ENCODE measurements at places on chromosomes 1 and 21. TPM values are rescaled to one million over a fixed set of nuclear protein-coding genes. Genes with fewer than 3 reads are reported as not detected.

EVA1B gene
- 113 TPM for total RNA-seq

CXADR gene
- total RNA-seq, result 1.5 TPM

LMOD1 gene
- total RNA-seq, result 148 TPM

PTGER3 gene
- 2.2 TPM for total RNA-seq

TENT5C gene
- 6.2 TPM for total RNA-seq

C1orf21 gene
- 59.4 TPM for total RNA-seq

CHI3L2 gene
- total RNA-seq, result 1.1 TPM

DPT gene
- total RNA-seq, result 13.3 TPM

TRPM2 gene
- total RNA-seq, result 2.7 TPM

MCOLN3 gene
- 2.1 TPM for total RNA-seq

NUCKS1 gene
- total RNA-seq, result 285 TPM

SORT1 gene
- total RNA-seq, result 21.9 TPM
